ENCODE measurements at places on chromosomes 2 and 18. TPM values are rescaled to one million over a fixed set of nuclear protein-coding genes. Genes with fewer than 3 reads are reported as not detected.

Gene TMEFF2
- total RNA-seq, result 0.12 TPM

Gene SLC4A5
- not detected for total RNA-seq

Gene CPLX4
- total RNA-seq, result not detected

Gene AKAIN1
- not detected for total RNA-seq

Gene PDCD1
- total RNA-seq, result not detected
